ENCODE measurements at places on chromosomes 12 and 14. TPM values are rescaled to one million over a fixed set of nuclear protein-coding genes. Genes with fewer than 3 reads are reported as not detected.

- no peak overlapping the region for H3K27ac ChIP-seq
- no peak for DNase-seq
- no peak overlapping the region for H3K4me3 ChIP-seq
These were observed 128.7 kb upstream of the RAP1B start for GRCh38 chr12:68482014-68482413.

- no peak for DNase-seq
- peaks cover 32% of the 10 kb centered on the region for H3K36me3 ChIP-seq
- H3K4me1 ChIP-seq, result peaks cover 19% of the 10 kb centered on the region
- H3K27me3 ChIP-seq, result no peaks in the 10 kb centered on the region
These were observed 1.6 kb downstream of the FICD start for GRCh38 chr12:108516511-108517275.

The SIX6 gene
- not detected for total RNA-seq

The CMA1 gene
- not detected for total RNA-seq

DNA sequence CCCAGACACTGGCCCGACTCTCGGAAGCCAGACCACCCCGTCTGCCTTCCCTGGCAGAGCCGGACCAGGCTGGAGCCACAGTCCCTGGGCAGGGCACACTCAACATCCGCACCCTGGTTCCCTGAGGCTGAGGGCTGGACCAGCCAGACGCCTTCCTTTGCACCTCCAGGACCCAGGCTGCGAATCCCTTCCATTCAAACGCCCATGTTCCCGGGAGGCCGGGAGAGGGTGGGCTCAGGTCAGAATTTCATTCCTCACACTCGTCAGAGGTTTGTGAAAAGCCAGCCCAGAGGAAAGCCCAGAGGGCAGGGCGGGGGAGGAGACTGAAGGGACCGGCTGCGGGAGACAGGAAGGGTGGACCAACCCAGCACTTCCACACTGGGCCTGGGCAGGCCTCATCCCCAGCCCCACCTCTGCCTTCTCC lies 58.7 kb downstream of the LRRC74A start:
- no peak overlapping the region for H3K4me3 ChIP-seq
- H3K27me3 ChIP-seq, result no peaks in the 10 kb centered on the region
- no peaks in the 10 kb centered on the region for H3K4me1 ChIP-seq
- no peaks in the 10 kb centered on the region for H3K36me3 ChIP-seq
- no peak overlapping the region for H3K27ac ChIP-seq

- H3K36me3 ChIP-seq, result no peaks in the 10 kb centered on the region
- DNase-seq, result peak; percentile 76
- no peaks in the 10 kb centered on the region for H3K4me1 ChIP-seq
- H3K27ac ChIP-seq, result no peak overlapping the region
These were observed 112.2 kb upstream of the FKBP4 start for GRCh38 chr12:2682296-2683251.

The IL31 gene
- not detected for total RNA-seq

The CD69 gene
- total RNA-seq, result 1,130 TPM

- no peaks in the 10 kb centered on the region for H3K27me3 ChIP-seq
- no peak for DNase-seq
These were observed 287.3 kb downstream of the MED13L start for GRCh38 chr12:115990241-115990640.

GRCh38 chr12:82818271-82819035 lies 131.7 kb downstream of the TMTC2 start:
- DNase-seq, result no peak
- no peaks in the 10 kb centered on the region for H3K36me3 ChIP-seq
- H3K27me3 ChIP-seq, result no peaks in the 10 kb centered on the region
- H3K4me3 ChIP-seq, result no peak overlapping the region
- no peak overlapping the region for H3K27ac ChIP-seq
- H3K4me1 ChIP-seq, result no peaks in the 10 kb centered on the region

DNA sequence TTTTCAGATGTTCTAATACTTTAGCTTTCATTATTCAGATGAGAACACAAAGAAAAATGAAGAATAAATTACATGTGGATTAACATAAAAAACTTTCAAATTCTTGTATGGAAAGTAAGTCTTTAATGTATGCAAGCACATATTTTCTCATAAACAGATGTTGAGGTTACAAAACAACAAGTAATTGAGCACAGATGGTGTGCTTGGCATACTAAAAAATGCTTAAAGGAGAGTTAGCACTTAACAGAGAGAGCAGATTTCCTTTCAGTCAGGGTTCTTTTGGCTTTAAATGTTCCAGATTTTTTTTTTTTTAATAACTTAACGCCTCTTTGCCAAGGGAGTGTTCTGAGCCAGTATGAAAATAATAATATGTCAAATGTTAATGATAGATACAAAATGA lies 96.0 kb downstream of the RASSF9 start:
- no peak overlapping the region for H3K27ac ChIP-seq
- no peaks in the 10 kb centered on the region for H3K36me3 ChIP-seq
- H3K4me1 ChIP-seq, result no peaks in the 10 kb centered on the region
- no peaks in the 10 kb centered on the region for H3K27me3 ChIP-seq
- no peak overlapping the region for H3K4me3 ChIP-seq
- no peak for DNase-seq

The DDN gene
- total RNA-seq, result 0.39 TPM

GRCh38 chr12:6224550-6224949 lies 24.4 kb downstream of the CD9 start:
- H3K4me1 ChIP-seq, result no peaks in the 10 kb centered on the region
- H3K27me3 ChIP-seq, result no peaks in the 10 kb centered on the region
- H3K4me3 ChIP-seq, result no peak overlapping the region
- DNase-seq, result no peak
- no peaks in the 10 kb centered on the region for H3K36me3 ChIP-seq
- no peak overlapping the region for H3K27ac ChIP-seq

GRCh38 chr12:76177821-76178220 lies 93.3 kb upstream of the NAP1L1 start:
- no peak overlapping the region for H3K4me3 ChIP-seq
- H3K27me3 ChIP-seq, result peaks cover 2% of the 10 kb centered on the region
- H3K36me3 ChIP-seq, result no peaks in the 10 kb centered on the region
- H3K27ac ChIP-seq, result no peak overlapping the region
- H3K4me1 ChIP-seq, result no peaks in the 10 kb centered on the region

GRCh38 chr12:53160000-53160399 lies 20.5 kb upstream of the ZNF740 start:
- H3K27me3 ChIP-seq, result no peaks in the 10 kb centered on the region
- no peak for DNase-seq
- no peak overlapping the region for H3K4me3 ChIP-seq
- no peak overlapping the region for H3K27ac ChIP-seq

GRCh38 chr14:51901475-51902024 lies 41.1 kb downstream of the GNG2 start:
- no peak overlapping the region for H3K4me3 ChIP-seq
- peak overlapping the region; percentile 29 for H3K27ac ChIP-seq
- DNase-seq, result no peak
- no peaks in the 10 kb centered on the region for H3K27me3 ChIP-seq
- peaks cover 44% of the 10 kb centered on the region for H3K4me1 ChIP-seq

DNA sequence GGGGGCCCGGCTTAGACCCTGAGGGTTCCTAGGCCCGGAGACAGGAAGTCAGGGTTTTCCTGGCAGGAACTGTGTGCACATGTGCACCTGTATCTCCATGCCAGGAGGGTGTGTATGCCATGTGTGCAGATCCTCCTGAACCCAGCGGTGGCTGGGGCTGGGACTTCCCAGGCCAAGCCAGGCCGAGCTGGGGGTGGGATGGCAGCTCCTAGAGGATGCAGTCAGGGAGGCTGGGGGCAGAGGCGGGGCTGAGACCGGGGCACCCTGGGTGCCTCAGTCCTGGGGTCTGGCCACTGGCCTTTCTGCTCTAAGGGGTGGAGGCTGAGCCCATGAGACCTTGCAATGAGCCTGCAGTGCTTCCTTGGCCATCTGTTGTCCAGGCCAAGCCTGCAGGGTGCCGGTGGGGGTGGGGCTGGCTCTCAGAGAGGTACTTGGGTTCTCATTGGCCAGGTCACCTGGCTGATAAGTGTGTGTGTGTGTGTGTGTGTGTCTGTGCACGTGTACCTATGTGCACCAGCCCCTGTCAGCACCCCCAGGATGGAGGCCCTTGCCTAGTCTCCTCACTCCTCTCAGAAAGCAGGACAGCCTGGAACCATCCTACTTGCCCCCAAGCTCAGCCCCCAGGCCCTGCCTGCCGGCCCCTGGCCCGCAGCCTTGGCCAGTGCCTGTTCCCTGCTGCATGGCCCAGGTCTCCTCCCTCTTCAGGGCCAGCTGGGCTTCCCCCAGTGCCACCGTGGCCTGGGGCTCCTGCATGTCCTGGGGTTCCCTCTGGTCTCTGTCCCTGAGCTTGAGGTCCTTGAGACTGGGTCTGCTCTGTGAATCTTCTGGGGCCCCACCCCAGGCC lies 10.6 kb upstream of the TNFAIP2 start:
- H3K4me3 ChIP-seq, result no peak overlapping the region
- no peaks in the 10 kb centered on the region for H3K36me3 ChIP-seq
- no peaks in the 10 kb centered on the region for H3K27me3 ChIP-seq
- no peak for DNase-seq
- no peaks in the 10 kb centered on the region for H3K4me1 ChIP-seq
- H3K27ac ChIP-seq, result no peak overlapping the region

The CCDC91 gene
- 62.1 TPM for total RNA-seq

GRCh38 chr12:107660861-107661415 lies 24.7 kb upstream of the PWP1 start:
- no peaks in the 10 kb centered on the region for H3K27me3 ChIP-seq
- no peak overlapping the region for H3K4me3 ChIP-seq
- H3K36me3 ChIP-seq, result peaks cover 4% of the 10 kb centered on the region
- no peaks in the 10 kb centered on the region for H3K4me1 ChIP-seq
- DNase-seq, result no peak
- no peak overlapping the region for H3K27ac ChIP-seq

The C1R gene
- total RNA-seq, result 4.6 TPM

The MAP1LC3B2 gene
- 2.2 TPM for total RNA-seq

Data from CD4-positive, CD25-positive, alpha-beta regulatory T cell (primary cell).